ENCODE measurements at places on chromosomes 2 and 18. TPM values are rescaled to one million over a fixed set of nuclear protein-coding genes. Genes with fewer than 3 reads are reported as not detected.

DNA sequence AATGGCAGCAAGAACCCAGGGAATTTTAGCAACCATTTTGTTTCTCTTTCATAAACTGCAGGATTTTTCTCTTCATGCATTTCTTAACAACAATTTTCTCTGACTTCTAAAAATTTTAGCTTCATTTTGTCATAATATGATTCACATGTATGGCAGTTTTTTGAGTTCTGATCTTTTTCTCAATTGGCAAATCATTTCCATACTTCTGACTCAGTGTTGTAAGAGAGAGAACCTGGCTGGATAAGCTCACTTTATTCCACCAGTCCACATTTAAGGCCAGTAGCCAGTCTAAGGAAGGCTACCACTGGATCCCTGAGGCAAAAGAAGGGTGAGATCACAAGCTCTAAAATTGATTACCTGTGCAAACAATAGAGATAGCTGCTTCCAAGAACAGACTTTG, 42.8 kb upstream of the COL3A1 start:
- no peak for DNase-seq

GRCh38 chr18:63307551-63308200, 11.9 kb downstream of the BCL2 start:
- DNase-seq: no peak

GRCh38 chr2:121408641-121409040, 122.0 kb upstream of the RNU4ATAC start:
- no peak for DNase-seq

DNA sequence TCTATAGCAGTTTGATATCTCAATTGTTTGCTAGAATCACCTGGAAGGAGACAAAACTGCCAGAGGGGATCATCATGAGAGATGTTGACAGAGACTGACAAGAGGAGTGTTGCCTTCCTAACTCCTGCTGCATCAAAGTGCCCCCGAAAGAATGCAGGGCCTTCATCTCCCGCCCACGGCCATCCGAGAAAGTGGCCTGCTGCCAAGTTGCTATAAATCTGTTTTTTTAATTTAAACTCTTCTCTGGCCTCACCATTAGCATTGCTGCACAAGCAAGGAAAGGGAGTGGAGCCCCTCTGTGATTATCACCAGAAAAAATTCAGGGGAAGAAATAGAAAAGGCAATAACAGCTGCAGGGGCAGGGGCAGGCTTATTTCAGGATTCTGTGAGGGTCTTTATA, 238.1 kb upstream of the EPHA4 start:
- no peak for DNase-seq

PLEKHH2 gene
- total RNA-seq: not detected

MEIS1 gene
- total RNA-seq: 8.1 TPM

CD8B2 gene
- total RNA-seq: not detected
